Suprapubic skin (tissue), 4 donors: ENCODE measurements at places on chromosomes 3 and 15. TPM values are rescaled to one million over a fixed set of nuclear protein-coding genes. Genes with fewer than 3 reads are reported as not detected.

Gene CIDEC
- total RNA-seq, result 12.5 TPM

Gene SYNPR
- total RNA-seq, result not detected

Gene ULK4
- total RNA-seq, result 19.9 TPM

DNA sequence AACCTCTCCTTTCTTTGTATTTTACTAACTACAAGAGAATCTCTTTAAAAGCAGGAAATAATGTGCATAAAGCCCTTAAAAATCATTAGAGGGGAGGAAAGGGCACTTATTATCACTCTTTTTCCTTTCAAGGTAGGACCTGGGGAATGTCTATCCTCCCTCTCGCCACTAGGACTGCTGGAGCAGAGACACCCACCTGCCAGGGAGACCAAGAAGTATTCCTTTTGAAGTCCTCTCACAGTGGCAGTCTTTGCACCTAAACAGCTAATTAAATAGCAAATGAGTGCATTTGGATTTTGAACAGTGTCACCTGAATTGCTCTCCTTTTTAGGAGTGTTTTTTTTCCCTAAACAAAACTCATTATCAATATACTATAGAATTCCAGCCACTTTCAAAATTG, 874.1 kb downstream of the ZPLD1 start:
- no peak for DNase-seq
- H3K4me3 ChIP-seq, result no peak overlapping the region
- no peak overlapping the region for H3K27ac ChIP-seq
- no peaks in the 10 kb centered on the region for H3K27me3 ChIP-seq

Gene NUSAP1
- 19.0 TPM for total RNA-seq

DNA sequence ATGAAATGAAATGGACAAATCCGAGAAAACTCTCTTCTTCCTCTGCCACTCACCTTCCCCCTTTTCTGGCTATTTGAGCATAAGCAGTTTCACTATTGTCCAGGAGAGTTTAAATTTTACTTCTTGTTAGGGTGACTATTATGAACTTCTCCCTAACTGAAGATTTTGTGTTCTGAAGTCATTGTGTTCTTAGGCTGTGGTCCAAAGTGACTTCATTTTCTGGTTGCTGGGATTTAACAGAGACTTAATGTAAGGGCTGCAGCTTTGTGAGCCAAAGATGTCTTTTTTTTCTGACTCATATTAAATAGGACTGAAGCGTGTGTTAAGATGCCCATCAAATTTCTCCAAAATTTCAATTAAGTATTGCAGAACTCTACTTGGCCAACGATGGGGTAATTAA, 46.5 kb upstream of the FSTL1 start:
- H3K27me3 ChIP-seq, result no peaks in the 10 kb centered on the region
- H3K36me3 ChIP-seq, result no peaks in the 10 kb centered on the region
- H3K27ac ChIP-seq, result peak overlapping the region; percentile 30
- peaks cover 13% of the 10 kb centered on the region for H3K4me1 ChIP-seq

Gene PAQR5
- 2.5 TPM for total RNA-seq

Gene ANKDD1A
- total RNA-seq, result 2.7 TPM

- no peaks in the 10 kb centered on the region for H3K4me1 ChIP-seq
- no peaks in the 10 kb centered on the region for H3K36me3 ChIP-seq
- DNase-seq, result no peak
Measured at GRCh38 chr3:112460519-112461195, 38.6 kb downstream of the BTLA start.
